Cortex of kidney (tissue), 1 donor: ENCODE measurements at places on chromosomes 5 and 9.

DNA sequence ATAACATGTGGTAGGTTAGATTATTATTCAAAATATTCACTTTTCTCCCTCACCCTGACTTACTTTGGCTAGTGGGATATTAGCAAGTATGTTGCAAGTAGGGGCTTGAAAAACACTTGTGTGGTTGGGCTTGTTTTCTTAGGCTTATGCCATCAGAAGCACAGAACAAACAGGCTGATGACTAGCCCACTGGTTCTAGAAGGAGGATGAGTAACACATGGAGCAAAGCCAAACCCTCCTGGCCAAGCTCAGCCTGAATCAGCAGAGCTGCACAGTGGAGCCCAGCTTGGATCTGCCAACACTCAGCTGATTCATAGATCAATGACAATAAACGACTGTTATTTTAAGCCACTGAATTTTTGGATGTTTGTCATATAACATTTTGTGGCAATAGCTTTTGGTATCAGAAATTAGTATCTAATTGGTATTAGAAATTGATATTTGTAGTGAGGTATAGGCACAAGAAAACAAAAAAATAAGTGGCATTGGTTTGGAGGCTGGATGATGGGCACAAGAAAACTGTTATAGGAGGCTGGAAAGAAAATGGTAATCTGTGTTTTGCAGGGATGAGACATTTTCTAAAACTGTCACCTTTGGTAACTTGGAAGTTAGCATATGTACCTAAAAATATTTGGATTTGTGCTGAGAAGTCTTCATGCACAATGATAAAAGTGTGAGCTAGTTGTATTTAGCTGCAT is 46.1 kb upstream of the ZBED3 start:
- DNase-seq, result no peak

DNA sequence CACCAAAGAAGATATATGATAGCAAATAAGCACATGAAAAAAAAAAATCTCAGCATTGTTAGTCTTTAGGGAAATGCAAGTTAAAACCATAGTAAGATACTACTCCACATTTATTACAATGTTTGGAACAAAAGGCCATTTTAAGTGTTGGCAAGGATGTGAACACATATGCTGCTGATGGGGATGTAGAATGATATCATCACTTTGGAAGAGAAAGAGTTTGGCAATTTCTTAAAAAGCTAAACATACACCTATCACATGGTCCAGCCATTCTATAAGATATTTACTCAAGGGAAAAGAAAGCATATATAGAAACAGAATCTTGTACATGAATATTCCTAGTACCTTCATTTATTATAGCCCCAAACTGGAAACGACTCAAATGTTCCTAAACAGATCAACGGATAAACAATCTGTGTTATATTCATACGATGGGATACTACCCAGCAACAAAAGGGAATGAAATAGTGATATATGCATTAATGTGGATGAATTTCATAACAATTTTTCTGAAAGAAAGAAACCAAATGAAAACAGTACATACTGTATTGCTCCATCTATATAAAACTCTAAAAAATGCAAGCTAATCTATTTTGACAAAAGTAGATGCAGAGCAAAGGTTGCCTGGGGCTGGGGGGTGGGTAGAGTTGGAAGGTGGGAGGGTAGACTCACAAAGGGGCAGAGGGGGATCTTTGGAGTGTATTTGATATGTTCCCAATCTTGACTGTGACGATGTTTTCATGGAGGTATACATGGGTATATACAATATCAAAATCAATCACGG is 45.7 kb upstream of the SMAD5 start:
- DNase-seq, result no peak

GRCh38 chr5:179763215-179763945 is 30.4 kb upstream of the LTC4S start:
- no peak for DNase-seq

DNA sequence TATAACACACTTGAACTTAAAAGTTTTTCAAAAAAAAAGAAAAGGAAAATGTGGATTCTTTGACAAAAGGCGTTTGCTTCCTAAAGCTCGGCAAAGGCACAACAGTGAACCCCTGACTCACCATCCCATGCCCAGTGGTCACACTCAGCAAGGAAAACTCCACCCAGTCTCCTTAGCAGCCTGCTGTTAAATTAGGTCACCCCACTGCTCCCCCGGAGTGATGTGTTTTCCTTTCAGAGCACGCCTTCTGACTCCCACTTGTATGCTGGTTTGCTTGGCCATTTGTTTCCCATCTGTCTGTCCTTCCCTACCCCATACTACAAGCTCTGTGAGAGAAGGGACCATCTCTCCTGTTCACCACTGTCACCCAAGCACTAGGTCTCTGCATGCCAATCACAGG is 23.8 kb downstream of the RETREG1 start:
- DNase-seq, result no peak

- DNase-seq, result no peak
Observed at GRCh38 chr9:135588886-135589595, 27.5 kb downstream of the PAEP start.
